Stimulated activated CD4-positive, alpha-beta T cell treated with anti-CD3 and anti-CD28 coated beads, Interleukin-15, amount 100 ng/mL, for 1 hour (primary cell): ENCODE measurements at places on chromosomes 6 and 20.

- no peak for DNase-seq
These were observed 235.1 kb upstream of the ZNF217 start for GRCh38 chr20:53828682-53829254.

GRCh38 chr6:64014595-64014994 is 379.0 kb downstream of the PHF3 start:
- DNase-seq: no peak

- no peak for DNase-seq
These were observed 131.6 kb downstream of the PHACTR3 start for GRCh38 chr20:59735917-59736316.

DNA sequence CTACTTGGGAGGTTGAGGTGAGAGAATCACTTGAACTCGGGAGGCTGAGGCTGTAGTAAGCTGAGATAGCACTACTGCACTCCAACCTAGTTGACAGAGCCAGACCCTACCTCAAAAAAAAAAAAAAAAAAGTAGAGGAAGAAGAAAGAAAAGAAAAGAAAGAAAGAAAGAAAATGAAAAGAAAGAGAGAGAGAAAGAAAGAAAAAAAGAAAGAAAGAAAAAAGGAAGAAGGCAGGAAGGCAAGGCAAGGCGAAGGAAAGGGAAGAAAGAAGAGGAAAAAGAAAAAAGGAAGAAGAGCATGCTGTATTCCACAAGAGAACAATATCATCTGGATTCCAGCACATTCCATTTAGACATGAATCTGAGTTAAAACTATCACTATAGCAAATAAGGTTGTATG is 3.8 kb downstream of the GCM1 start:
- DNase-seq: no peak

GRCh38 chr6:13287104-13287503 is 41.2 kb downstream of the TBC1D7 start:
- no peak for DNase-seq

DNA sequence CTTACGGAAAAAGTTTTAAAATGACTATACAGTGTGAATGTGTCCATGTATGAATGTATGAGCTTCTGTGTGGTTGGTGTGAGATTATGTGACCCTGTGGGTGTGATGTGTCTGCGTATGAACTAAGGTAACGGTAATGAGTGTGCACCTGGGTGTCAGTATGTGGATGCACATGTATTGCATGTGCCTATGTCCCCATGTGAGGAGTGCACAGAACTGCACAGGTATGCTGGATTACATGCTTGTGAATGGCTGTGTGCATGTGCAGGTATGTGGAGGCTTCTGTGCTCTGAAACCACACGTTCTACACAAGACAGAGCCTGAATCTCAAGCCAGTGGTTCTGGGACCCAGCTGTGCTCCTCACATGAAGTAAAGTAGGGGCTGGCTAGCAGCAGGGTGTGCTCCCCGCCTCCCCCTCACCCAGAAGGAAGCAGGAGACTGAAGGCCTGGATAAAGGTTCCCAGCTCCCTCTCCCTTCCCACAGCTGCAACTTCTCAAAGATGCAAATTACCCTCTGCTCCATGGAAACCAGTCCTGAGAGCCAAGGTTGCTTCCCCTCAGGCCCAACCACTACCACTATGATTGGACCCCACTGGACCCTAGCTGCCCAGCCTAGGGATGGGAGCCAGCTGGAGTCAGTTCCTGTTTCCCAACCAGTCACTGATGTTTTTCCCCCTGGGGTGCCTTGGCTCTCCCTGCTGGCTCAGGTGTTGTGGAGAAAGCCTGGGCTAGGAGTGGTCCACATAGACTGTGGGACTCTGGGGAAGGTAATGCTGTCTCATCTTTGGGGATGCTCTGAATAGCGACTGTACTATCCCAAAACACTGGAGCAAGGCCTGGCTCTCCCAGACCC is 24.8 kb upstream of the SPDEF start:
- DNase-seq: no peak
